ENCODE measurements at places on chromosomes 3 and 15.
A peak's percentile ranks its signal among the peaks of the same experiment; 100 is the strongest.

DNA sequence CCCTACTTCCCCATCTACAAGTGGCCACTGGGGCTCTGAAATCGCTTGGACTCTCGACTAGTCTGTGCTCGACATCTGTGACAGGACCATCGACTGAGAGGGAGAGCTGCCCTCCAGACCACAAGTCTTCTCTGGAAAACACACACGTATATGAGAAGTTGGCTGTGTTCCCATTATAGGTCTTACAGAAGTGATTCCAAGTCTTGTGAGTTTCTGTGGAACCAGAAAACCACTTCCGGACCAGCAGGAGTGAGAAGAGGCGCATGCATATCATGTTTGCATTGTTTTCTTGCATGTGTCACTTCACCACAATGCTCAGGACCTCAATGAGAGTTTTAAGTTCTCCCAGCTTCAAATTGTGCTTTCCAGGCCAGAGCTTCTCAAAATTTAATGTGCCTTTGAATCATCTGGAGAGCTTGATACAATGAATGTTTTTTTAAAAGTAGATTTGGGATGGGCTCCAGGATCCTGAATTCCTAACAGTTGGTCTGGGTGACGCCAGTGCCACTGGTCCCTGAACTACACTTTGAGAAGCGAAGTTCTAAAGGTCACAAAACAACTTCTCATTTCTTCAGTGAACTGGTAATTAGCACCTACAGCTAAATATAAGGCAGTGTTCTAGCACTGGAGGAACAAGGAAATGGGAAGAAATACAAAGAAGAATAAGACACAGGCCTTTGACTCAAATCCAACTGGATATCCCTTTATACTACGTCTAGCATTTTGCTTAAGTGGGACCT, 15.7 kb downstream of the LIPC start:
- no peak for DNase-seq

DNA sequence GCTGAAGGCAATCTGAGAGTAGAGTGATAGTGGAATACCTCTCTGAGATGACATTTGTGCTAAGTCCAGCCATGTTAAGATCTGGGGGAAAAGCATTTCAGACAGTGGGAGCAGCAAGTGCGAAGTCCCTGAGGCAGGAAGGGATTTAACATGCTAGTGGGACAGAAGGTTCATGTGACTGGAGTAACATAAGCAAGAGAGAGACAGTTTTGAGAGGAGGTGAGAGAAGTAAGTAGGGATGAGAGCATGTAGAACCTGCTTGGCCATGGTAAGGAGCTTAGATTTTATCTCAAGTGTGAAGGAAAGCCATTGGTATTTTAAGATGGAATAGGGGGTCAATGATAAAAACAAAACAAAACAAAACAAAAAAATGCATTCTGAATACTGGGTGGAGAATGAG, 358.6 kb upstream of the KCNH8 start:
- DNase-seq: no peak

GRCh38 chr3:67064105-67064504, 66.0 kb downstream of the KBTBD8 start:
- DNase-seq: no peak

- DNase-seq: no peak
These were observed 1037.5 kb downstream of the NAALADL2 start for GRCh38 chr3:175896655-175897054.

- DNase-seq: no peak
These were observed 446.5 kb downstream of the CNTN3 start for GRCh38 chr3:74167926-74168325.

DNA sequence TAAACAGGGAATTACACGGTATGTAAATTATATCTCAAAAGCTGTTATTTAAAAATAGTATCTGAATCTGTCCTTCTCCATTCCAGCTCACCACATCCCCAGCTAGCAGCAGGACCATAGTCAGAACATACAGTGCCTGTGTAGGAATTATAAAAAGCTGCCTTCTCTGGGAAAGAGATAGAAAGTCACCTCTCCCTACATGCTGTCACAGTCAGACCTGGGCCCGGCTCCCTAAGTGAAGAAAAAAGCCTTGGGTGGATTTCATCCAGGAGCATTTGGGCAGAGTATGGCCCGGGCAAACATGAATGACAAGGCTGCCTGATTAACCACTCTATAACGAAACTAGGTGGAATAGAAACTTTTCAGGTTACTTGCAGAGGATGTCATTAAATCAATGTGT, 144.1 kb downstream of the CNTN3 start:
- no peak for DNase-seq

DNA sequence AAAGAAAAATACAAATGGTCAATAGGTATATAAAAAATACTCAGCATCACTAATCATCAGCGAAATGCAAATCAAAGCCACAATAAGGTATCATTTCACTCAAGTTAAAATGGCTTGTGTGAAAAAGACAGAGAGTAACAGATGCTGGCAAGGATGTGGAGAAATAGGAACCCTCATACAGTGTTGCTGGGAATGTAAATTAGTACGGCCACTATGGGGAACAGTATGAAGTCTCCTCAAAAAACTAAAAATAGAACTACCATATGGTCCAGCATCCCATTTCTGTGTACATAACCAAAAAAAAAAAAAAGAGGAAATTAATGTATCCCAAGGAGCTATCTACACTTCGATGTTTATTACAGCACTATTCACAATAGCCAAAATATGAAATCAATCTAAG, 98.1 kb upstream of the TGFBR2 start:
- DNase-seq: no peak

- DNase-seq: no peak
These were observed 175.0 kb upstream of the TLE3 start for GRCh38 chr15:70272565-70273355.

- no peak for DNase-seq
These were observed 24.3 kb downstream of the NFKBIZ start for GRCh38 chr3:101873619-101874018.

DNA sequence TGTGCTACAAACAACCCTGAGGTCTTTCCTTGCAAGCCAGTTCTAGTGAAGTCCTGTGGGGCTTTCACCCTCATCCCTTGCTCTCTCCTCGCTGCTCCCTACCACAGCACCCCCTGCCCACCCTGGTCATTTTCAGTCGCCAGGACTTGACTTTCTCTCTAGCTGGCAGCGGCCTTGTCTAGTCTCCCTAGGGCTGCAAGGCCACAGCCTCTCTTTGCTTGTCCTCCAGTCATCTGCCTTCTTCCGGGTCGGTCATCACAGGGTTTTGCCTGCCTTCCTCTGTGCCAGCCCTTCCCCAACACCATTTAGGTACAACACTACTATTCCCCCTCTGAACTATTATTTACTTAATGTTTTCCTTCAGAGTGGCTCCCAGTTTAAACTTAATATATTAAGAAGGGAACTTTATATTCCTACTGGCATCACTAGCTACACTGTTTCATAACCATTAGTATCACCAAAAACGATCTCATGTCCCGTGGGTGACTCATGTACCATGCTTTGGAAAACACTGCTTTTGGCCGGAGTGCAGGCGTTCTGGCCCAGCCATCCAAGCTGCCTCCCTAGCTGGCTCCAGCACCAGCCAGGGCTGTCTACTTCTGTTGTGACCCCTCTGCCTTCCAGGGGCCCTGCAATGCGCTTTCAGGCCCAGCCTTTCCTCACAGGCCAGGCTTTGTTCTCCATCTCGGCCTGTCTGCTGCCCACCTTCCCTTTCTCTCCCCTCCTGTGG, 21.4 kb downstream of the FAH start:
- DNase-seq: no peak

GRCh38 chr3:153572654-153573053, 410.6 kb downstream of the RAP2B start:
- peak; percentile 45 for DNase-seq

DNA sequence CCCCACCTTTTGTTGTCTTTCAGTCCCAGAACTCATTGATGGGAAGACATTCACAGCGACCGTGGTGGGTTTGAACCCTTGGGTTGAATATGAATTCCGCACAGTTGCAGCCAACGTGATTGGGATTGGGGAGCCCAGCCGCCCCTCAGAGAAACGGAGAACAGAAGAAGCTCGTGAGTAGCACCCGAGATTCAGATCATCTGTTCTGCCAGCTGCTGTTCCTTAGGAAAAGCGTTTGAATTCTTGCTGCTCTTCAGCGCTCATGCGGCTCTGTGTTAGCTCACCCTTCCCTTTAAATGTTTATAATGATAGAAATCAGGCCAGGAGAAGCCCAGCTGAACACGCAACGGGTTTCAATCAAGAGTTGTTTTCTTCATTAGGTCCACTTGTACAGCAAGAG, 73.0 kb downstream of the IL5RA start:
- DNase-seq: no peak

DNA sequence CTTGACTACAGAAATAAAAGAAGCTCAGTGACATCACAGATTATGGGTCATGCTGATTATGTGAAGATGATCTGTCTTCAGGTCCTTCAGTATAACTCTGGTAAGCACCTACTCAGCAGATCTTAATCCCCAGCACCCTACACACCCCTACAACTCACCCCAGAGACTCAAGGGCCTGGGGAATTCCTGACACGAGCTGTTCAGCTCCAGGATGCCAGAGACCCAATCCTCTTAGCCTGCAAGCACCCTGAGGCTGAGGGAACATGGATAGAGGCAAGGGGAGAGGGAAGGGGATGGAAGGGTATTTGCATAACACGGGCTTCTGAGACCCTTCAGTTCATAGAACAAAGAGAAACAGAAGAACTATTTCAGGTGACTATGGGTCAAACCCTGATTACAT, 13.0 kb downstream of the GLB1 start:
- DNase-seq: no peak

DNA sequence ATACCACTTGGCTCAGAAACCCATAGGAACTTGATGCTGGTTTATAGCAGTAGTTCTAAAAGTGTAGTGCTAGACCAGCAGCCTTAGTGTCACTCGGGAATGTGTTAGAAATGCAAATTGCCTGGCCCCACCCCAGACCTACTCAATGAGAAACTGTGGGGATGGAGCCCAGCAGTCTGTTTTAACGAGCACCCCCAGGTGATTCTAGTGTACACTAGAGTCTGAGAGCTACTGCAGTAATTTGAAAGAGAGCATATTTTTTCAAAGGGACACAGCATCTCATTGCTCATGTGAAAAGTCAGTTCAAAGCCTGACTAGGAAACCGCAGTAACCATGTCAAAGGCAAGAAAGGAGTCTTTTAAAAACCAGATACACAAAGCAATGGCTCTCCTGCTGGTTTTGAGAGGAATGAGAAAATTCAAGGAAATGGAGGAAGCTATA, 313.4 kb downstream of the SQOR start:
- DNase-seq: peak; percentile 49

GRCh38 chr15:79494963-79495755, 63.0 kb downstream of the MINAR1 start:
- no peak for DNase-seq

GRCh38 chr3:51982352-51982837, 940 bp upstream of the ACY1 start:
- DNase-seq: peak; percentile 94

GRCh38 chr3:113658107-113658506, 38.3 kb downstream of the USF3 start:
- no peak for DNase-seq

DNA sequence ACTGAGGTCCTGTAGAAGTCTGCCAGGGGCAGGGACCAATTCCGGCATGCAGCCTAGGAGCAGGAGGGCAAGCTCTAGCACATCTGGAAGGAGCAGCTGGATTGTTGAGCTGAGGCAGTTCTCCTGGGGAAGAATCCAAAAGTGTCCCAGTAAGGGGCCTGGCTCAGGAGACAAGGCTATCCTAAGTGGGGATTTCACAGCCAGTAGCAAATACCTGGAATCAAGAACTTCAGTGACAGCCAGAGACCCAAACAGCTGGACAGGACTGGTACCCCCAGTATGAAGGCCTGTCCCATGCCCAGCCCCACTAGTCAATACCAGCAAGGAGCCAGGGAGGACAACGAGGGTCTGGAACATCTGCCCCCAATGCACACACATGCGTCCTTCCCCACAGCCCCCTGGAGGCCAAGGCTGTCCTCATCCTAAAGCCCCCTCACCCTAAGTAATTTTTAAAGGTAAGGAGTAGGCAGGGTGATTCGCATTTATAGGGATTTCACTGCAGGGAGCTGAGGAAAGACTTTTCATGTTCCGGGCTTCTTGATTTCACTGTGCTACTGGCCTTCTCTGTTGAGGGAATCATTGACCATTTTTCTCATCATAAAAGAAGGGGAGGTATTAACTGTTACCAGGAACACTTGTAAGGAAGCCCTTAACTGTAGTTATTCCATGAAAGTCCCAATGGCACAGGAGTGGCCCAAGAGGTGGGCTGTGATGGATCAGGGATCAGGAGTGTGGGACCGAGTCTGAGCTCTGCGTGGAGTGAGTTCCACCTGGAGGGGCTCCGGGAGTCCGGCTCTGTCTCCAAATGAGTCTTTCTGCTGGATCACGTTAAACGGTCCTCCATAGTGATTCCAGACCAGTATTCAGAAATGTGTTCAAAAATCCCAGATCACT, 2.6 kb upstream of the CHSY1 start:
- DNase-seq: no peak

- no peak for DNase-seq
These were observed 30.6 kb downstream of the POLG start for GRCh38 chr15:89303986-89304385.

GRCh38 chr15:93515256-93516051, 426.4 kb upstream of the RGMA start:
- DNase-seq: no peak

GRCh38 chr3:106256249-106256957, 387.6 kb upstream of the CBLB start:
- no peak for DNase-seq

DNA sequence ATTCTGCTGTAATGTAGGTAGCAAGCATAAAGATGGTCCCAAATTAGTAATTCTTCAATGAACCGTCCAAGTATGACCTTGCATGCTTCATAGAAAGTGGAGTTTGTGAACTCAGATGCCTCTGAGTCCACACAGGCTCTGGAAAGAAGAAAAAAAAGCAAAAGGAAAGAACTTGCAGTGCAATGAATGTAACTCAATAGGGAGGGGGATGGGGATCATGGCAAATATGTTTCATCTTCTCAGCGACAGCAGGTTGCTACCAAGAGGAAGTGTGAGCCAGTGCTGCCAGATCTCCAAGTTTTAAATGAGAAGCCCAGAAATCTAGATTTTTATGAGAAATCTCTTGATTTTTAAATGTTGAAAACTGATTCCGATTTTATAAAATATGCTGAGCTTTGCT, 50.3 kb downstream of the IL20RB start:
- DNase-seq: no peak

DNA sequence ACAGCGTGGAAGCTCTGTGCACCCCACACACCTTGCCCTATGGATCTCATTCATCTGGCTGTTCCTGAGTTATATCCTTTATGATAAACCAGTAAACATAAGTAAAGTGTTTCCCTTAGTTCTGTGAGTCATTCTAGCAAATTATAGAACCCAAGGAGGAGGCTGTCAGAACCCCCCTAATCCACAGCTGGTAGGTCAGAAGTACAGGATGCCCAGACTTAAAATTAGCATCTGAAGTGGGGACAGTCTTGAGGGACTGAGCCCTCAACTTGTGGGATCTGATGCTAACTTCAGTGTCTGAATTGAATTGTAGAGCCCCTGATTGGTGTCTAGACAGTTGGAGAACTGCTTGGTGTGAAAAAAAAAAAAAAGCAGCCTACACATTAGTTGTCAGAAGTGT, 75.1 kb downstream of the B3GNT5 start:
- DNase-seq: no peak
